ENCODE measurements at places on chromosomes 2 and 18.

DNA sequence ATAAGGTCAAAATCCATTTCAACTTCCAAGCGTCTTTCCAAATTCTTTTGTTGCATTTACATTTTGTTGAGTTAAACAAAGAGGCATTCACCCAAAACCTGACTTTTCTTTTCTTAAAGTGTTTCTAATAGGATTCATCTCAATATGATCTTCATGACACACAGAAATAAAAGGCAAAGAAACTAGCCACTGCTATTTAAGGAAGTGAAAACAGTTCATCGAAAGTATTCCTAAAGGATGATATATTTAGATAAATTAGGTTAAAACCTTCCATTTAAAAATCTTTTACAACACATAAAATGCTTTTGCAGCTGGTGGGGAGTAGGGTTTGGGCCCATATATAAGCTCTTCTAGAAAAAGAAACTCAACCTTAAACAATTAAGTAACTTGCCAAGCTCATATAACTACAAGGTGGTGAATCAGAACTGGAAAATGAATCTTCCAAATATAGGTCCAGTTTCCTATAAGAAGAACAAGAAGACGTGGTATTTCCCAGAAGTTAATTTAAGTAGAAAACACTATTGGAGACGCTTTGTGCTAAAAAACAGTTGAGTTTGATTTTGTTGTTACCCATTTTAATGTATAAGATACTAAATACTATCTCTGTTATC lies 336.0 kb upstream of the HNRNPA3 start:
- no peak for DNase-seq

DNA sequence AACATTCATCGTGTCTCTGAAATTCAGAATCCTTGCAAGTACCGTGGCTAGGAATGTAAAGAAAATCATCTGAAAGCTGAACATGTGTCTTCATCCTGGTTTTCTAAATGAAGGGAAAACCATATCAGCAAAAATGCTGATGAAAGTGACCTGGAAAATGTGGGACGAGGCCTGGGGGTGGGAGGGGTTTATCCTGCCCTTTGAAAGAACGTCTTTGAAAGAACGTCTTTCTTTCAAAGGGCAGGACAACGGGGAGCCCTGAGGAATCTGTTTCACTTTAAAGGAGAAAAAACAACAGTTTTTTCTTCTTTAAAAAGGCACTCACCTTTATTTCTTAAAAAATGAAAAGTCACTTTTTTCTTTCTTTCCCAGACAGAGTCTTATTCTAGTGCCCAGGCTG lies 185.2 kb downstream of the ALPK2 start:
- no peak for DNase-seq

- DNase-seq, result no peak
Observed at GRCh38 chr2:146532509-146533147, 1312.2 kb upstream of the ACVR2A start.

DNA sequence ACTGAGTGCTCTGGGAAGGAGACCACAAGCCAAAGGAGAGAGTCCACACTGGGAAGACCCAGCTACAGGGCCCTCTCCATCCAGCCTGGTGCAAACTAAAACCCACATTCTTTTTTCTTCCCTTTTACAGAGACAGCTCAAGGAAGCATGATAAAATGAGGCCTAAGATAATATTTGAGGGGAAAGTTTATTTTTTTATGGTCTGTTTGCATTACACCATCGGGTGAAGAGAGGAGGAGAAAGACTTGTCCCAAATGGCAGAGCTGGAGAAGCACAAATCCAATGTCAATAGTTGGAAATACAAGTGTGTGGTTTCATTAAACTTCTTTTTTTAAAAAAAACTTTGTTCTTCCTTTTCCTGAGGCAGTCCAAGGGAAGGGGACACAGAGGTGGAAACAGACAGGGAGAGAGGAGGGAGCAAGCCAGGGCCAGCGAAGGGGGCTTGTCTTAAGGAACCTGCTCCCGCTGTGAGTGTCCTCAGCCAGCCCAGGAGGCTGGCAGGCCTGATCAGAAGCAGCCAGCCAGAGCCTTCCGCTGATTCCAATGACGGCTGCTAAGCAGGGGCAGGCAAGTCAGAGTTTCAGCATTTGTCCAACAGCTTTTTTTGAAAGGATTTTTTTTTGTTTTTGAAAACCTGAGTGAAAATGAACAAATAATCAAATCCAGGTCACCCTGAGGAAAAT lies 203.8 kb upstream of the SIX2 start:
- no peak for DNase-seq

GRCh38 chr18:48993586-48993985 lies 42.8 kb upstream of the SMAD7 start:
- DNase-seq, result no peak

DNA sequence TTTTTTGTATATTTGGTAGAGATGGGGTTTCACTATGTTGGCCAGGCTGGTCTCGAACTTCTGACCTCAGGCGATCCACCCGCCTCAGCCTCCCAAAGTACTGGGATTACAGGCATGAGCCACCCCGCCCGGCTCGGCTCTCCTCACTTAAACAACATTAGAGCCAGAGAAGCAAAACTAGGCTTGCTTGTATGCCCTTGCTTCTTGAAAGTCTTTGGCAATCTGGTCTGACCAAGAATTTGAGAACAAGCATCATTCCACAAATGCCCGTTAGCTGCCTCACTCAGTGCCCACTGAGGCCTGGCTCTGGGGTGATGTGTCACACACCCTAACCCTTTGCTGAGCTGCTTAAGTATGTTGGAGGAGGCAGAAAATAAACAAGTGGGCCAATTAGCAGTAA lies 33.5 kb downstream of the SOWAHC start:
- peak; percentile 73 for DNase-seq

DNA sequence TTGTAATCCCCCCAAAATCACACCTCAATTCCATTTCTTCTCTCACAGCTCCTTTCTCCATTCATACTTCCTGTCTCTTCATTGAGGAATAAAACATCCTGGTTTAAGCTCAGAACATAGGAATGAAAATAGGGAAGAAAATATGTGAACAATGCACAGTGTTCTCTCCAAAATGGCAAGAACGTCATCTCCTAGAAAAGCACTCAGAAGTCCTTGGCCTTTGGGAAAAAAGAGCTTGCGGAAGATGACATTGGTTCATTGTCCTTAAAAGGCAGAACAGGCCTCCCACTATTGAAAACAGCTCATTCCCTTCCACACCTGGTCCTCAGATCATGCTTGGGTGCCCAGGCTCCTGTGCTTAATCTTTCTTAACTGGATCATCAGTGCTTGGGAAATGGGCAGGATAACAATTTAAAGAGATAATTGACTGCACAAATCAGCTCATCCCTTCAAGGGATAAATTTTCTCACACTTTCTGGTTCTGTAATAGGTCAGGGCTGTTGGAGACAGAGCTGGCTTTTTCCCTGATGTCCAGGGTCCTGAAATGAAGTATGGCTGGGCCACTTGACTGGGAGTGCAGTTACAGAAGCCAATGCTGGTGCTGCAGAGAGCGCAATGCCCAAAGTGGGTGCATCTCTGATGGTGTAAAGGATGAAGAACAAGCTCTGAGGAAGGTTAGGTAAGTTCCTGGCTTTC lies 69.2 kb downstream of the MARCHF4 start:
- peak; percentile 24 for DNase-seq

DNA sequence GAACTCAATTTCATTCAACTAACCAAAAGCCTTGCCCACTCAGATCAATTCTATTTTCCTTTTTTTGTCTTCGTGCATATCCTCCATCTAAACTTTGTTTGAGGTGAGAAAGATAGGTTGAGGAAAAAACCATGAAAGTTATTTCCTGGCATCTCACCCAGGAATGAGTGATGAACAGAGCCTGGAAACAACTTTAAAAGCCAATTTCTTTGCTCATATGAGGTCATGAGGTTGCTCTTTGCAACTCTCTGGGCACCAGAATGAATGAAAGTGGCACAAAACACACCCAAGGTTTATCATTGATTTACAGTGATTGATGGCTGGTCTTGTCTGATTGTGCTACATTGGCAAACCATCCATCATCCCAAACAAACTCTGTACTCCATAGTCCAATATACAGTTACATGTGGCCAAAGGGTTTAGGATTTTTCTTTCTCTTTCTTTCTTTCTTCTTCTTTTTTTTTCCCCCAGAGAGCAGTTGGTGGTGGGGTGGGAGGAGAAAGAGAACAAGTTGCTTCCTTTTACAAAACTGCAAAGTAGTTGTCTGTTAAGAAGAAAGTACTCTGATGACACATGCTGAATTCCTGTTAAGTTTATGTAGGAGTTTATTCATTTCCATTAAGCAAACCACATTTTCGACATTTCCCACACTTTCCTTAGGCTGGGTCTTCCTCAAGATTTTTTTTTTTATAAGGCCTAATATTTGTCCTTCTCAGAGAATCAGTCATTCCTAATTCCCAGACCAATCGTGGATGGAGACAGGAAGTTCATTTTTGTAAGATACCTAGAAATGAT lies 575.9 kb upstream of the ZEB2 start:
- DNase-seq, result no peak

DNA sequence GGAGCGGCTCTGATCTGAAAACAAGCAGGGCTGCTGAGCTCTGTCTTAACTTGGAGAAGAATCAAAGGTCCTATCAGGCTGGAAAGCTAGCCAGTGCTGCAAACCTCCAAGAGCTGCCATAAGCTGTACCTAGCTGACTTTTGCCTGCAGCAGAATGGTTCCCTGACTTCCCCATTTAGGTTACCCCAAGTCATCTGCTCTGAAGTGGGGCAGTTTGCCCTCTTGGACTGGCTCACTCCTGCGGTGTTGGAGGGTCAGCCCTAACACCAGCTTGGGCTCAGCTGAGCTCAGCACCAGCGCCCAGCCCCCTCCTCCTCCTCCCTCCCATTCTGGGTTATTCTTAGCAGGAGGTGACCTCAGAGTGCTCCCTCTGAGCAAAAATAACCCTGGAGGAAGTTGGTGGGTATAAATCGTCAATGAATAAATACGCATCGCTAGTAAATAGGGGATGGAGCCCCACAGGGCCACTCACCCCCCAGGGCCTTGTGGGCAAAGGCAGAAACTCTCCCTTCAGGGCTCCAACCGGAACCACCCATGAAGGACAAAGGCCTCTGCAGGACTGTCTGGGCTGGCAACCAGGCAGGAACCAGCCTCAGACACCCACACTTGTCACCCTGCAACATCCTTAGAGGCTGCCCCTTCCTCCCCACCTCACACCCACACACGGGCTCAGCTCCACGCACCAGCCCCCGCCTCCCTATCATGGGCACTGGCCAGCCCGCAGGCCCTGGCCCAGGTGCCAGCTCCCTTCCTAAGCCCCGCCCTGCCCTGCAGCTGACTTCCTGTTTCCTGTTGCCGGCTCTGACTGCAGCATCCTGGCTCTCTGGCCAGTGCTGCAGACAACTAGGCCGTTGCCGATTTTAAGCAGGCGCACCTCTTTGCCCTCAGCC lies 46.9 kb downstream of the DNMT3A start:
- no peak for DNase-seq

DNA sequence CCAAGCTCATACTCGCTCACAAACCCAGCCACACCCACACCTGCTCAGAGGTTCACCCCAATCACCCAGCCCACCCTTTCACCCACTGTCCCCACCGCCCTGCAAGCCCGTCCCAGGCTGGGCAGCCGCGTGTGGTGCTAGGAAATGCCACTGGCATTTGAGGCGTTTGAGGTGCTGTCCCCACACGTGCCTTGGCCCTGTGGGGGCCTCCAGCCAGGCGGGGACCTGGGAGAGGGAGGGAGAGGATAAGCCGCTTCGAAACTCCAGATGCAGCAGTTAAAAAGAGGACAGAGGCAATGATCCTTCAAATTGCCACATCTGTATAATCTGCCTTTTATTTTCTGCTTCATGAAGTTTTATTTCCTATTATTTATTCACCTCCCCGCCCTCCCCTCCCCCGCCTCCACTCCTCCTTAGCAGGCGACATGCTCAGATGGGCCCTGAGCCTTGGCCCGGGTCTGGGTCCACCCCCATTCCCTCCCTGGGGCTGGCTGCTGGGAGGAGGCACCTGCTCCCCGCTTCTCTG lies 35.9 kb downstream of the PSD4 start:
- no peak for DNase-seq

DNA sequence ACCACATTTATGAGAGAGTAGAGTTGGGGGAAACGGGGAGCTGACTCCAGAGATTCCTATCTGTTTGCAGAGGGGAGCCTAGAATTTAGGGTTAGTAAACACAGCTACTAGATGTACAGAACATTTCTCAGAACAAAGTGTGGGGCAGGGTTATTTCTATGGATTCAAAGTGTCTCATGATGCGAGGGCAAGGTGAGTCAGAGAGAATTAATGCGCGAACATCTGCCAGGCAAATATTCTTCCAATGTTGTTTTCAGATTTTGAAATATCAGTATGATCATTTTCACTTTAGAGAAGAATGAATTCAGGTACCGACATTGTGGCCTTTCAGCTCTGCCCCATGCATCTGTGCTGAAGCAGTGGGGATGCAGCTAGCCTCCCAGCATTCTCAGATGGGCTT lies 2.0 kb upstream of the DSEL start:
- no peak for DNase-seq

- DNase-seq, result no peak
Observed at GRCh38 chr2:35168351-35168750, 1187.2 kb upstream of the CRIM1 start.

- no peak for DNase-seq
Observed at GRCh38 chr18:34697233-34697632, 12.9 kb upstream of the DTNA start.

GRCh38 chr2:18987592-18988073 lies 370.8 kb downstream of the OSR1 start:
- peak; percentile 97 for DNase-seq

GRCh38 chr2:189176516-189176915 lies 3.0 kb downstream of the COL5A2 start:
- no peak for DNase-seq

GRCh38 chr2:210172219-210172575 lies 988 bp upstream of the KANSL1L start:
- DNase-seq, result no peak

DNA sequence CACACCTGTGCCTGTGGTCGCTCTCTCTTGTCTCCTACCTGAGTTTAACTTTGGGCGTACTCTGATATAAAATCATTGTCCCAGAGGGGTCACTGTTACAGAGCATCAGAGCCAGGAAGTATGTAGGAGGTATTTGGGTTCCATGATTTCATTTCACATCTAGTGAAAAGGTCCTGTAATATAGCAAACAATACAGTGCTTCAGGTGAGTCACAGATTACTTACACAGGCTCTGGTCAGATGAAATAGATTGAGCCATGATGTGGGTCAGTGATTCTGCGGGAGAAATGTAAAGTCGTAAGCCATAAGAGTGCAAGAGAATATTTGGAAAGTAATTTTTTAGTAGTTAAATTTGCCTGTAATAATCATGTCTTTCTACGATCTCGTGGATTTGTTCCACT lies 70.2 kb downstream of the SOCS6 start:
- DNase-seq, result no peak

- DNase-seq, result no peak
Observed at GRCh38 chr2:122239440-122239839, 484.0 kb downstream of the TSN start.
